ENCODE measurements at places on chromosomes 16 and 17.

- no peak overlapping the region for H3K27ac ChIP-seq
- H3K27me3 ChIP-seq, result no peaks in the 10 kb centered on the region
- no peaks in the 10 kb centered on the region for H3K36me3 ChIP-seq
- DNase-seq, result no peak
- no peak overlapping the region for H3K4me3 ChIP-seq
- no peaks in the 10 kb centered on the region for H3K4me1 ChIP-seq
Observed at GRCh38 chr16:53904533-53904932, 200.6 kb downstream of the FTO start.

GRCh38 chr16:12659871-12660270, 143.8 kb downstream of the CPPED1 start:
- no peak overlapping the region for H3K4me3 ChIP-seq
- H3K27me3 ChIP-seq, result no peaks in the 10 kb centered on the region
- DNase-seq, result no peak
- no peak overlapping the region for H3K27ac ChIP-seq

GRCh38 chr16:88380619-88381018, 2.1 kb upstream of the ZNF469 start:
- DNase-seq, result no peak
- H3K36me3 ChIP-seq, result no peaks in the 10 kb centered on the region
- peaks cover 23% of the 10 kb centered on the region for H3K27me3 ChIP-seq
- peaks cover 17% of the 10 kb centered on the region for H3K4me1 ChIP-seq
- H3K4me3 ChIP-seq, result no peak overlapping the region

DNA sequence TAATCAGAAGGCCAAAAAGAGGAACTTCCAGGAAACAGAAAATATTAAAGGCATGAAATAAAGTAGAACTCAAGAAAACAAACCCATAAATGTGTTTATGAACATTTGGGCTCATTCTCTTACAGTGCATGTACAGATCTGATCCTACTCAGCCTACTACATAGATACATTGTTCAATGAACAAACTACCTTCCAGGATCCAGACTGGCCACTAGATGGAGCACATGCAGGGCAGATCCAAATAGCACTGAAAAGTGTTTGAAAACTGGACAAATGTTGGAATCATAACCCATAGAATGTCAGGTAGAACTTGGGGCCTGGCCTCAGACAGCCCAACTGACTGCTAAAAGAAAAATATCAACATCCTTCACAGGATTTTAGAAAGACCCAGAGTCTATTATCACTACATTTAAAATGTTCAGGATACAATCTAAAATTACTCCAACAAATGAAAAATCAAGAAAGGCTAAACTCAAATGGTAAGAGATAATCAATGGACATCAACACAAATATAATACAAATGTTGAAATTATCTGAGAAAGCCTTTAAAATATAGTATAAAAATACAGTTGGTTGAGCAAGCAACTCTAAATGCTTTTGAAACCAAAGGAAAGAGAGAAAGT, 122.4 kb upstream of the NUDT7 start:
- no peak overlapping the region for H3K27ac ChIP-seq
- H3K4me3 ChIP-seq, result no peak overlapping the region
- H3K4me1 ChIP-seq, result no peaks in the 10 kb centered on the region
- no peaks in the 10 kb centered on the region for H3K27me3 ChIP-seq
- DNase-seq, result no peak

DNA sequence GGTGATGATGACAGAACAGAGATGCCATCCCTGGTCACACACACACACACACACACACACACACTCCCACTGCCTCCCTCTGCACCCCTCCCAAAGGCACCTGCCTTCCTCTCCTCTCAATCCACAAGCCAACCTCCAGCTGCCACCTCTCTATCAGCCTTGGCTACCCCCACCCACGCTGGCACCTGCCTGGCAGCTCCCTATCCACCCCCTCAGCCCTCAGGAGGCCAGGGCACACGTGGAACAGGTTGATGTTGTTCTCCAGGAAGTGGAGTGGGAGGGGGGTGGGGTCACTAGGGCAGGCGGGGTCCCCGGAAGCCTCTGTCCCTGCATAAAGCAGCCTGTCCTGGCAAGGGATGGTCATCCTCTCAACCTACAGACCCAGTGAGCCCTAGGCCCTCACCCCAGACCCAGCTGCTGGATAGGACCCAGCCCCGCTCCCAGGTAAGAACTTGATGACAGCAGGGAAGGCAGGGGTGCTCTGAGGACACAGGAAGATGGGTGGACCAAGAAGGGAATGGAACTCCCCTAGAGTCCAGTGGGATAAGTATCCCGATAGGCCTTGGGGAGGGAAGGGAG, at the start of gene GSDMA:
Gene GSDMA, plus strand, starts transcription at position 363 of the 579 bp plus-strand sequence. CDS start 2,684 bp downstream, outside the sequence.
- no peak for DNase-seq
- no peaks in the 10 kb centered on the region for H3K4me1 ChIP-seq
- H3K36me3 ChIP-seq, result no peaks in the 10 kb centered on the region
- H3K4me3 ChIP-seq, result no peak within 1 kb of the TSS
- H3K27ac ChIP-seq, result no peak within 1 kb of the TSS
- no peaks in the 10 kb centered on the region for H3K27me3 ChIP-seq

Data from iPS DF 6.9 (cell line).